ENCODE measurements at places on chromosomes 4 and X. TPM values are rescaled to one million over a fixed set of nuclear protein-coding genes. Genes with fewer than 3 reads are reported as not detected.

CCNQ gene
- total RNA-seq, result 7.4 TPM

MAGEA4 gene
- not detected for total RNA-seq

GRCh38 chr4:59412739-59413138, 1787.4 kb upstream of the ADGRL3 start:
- no peak for DNase-seq

DNA sequence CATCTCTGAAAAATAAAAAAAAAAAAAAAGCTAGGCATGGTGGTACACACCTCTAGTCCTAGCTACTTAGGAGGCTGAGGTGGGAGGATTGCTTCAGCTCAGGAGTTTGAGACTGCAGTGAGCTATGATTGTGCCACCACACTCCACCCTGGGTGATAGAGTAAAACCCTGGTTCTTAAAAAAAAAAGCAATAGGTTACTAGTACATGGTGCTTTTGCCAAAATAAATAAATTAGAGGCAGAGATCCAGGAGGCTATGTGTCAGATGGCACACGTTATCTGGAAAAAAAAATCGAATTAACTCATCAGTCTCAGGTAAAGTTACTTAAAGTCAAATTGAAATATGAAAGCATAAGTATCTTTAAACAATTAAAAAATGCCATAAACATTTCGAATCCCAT, 94.3 kb downstream of the VCX3A start:
- DNase-seq, result no peak

DNA sequence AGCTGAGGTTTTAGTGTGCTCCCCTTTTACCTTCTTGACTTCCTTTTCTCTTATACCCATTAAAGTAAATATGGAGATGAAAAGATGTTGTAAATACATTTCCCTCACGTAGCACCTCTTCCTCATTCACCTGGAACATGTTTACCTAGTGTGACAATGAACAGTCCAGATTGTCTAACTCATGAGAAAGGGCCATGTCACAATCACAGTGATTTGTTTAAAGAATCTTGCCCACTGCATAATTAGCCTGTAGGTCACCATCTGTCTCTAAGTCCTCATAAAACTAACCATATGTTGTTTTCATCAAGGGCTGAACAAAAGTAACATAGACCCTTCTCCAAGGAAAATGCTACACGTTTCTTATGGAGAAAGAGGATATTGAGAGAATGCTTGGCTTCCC, 85.7 kb downstream of the TSPAN5 start:
- no peak for DNase-seq

DNA sequence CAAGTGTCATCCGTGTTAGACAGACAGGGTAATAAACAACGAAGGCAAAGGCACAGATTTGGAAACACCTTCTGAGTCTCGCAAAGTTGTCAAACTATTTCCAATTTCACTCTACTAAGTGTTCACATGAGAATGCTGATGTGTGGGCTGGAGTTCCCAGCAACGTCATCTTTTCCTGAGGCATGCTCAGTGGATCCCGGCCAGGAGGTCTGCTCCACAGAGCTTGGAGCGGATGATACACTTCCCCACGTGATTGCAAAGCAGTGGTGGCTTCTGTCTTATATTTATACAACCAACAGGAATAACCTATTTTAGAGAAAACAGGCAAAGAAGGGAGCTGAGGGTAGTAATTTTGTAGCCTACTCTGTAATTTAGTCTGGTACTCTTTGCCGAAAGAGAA, 40.1 kb upstream of the PDK3 start:
- no peak for DNase-seq
